ENCODE measurements at places on chromosomes 7 and 10.

- DNase-seq = no peak
Observed at GRCh38 chr7:136205956-136206355, 228.8 kb upstream of the MTPN start.

DNA sequence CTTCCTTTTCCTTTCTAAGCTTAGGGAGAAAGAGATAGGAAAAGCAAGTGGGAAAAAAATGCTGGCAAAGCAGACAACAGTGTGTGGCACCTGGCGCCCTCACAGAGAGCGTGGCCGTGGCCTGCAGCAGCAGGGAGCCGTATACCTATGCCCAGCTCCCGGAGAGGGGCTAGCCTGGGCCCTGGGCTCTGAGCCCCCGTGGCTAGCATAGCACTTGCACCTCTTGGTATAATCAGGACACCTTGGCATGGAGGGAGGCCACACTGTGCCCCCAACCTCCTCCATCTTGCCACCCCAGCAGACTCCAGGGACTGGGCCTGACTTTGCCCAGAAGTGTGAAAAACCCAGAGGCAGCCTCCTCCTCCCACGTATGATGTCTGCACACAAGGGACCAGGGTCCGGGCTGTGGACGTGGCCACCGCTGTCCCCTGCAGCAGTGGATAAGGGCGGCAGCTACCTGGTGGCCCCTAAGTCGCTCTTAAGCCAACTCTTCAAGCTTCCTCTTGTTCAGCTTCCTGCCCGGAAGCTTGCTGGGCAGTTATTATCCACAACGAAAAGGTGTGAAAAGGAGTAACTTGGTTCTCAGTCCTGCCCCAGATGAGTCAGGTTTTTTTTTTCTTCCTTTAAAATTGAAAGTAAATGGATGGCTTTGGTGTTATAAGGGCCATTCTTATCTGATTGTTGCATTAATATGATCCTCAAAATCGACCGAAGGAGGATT lies 249.1 kb upstream of the PITRM1 start:
- DNase-seq = no peak

GRCh38 chr10:89664203-89664602 lies 19.2 kb upstream of the PANK1 start:
- no peak for DNase-seq

- no peak for DNase-seq
Observed at GRCh38 chr10:2048337-2048973, 311.1 kb upstream of the ADARB2 start.
